ENCODE measurements at places on chromosomes 11 and 22.

- DNase-seq: no peak
Observed at GRCh38 chr11:71433648-71434450, 14.3 kb downstream of the DHCR7 start.

DNA sequence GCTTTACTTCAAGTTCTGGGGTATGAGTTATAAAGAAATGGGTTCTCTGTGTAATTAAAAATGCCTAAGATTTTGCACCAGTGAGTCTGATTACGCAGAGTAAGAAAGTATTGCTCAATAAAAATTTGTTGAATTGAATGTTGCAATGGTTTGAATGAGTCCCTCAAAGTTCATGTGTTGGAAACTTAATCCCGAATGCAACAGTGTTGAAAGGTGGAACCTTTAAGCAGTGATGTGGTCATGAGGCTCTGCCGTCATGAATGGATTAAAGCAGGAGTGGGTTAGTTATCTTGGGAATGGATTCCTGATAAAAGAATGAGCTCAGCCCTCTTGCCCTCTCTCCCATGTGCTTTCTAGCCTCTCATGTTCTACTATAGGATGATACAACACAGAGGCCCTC is 52.6 kb upstream of the SESN3 start:
- DNase-seq: no peak

GRCh38 chr11:64395545-64396078 is 36.6 kb downstream of the RPS6KA4 start:
- DNase-seq: no peak

DNA sequence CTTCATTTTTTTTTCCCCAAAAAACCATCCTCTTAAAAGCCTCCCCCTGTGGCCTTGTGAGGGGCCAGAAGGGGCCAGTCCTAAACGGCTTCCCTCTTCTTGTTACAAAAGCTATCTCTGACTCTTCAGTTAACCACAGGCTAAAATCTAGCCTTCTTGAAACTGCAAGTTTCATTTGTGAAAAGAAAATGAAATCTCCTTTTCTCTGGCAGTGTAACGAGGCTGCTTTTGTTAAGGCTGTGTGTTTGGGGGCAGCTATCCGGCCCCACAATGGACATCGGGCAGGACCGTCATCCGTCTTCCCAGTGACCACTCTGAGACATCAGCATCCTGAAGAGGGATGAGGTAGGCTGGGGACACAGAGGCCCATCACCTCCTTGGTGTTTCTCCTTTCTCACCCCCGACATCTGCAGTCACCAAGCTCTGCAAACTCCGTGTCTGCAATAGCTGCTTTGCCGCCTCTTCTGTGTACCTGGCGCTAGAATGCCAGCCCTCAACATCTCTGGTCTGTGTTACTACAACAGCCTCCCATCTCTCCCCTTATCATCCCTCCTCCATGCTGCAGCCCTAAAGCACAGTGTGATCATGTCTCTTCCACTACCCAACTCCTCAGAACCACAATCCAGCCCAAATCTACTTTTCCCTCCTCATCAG is 94.0 kb downstream of the RCN1 start:
- no peak for DNase-seq

- no peak for DNase-seq
Observed at GRCh38 chr11:95257456-95257971, 26.5 kb upstream of the SESN3 start.

GRCh38 chr22:23223569-23224317 is 43.4 kb downstream of the BCR start:
- DNase-seq: no peak

- no peak for DNase-seq
Observed at GRCh38 chr22:40030758-40031095, 36.0 kb downstream of the FAM83F start.

- no peak for DNase-seq
Observed at GRCh38 chr11:132576706-132577105, 955.6 kb downstream of the OPCML start.

GRCh38 chr11:36142439-36142838 is 146.8 kb downstream of the COMMD9 start:
- DNase-seq: no peak

GRCh38 chr11:707817-708420 is 1.9 kb downstream of the EPS8L2 start:
- no peak for DNase-seq

GRCh38 chr11:108592591-108593213 is 866 bp downstream of the EXPH5 start:
- DNase-seq: peak; percentile 29

GRCh38 chr11:109424901-109425300 is 2.9 kb downstream of the C11orf87 start:
- DNase-seq: no peak

- no peak for DNase-seq
Observed at GRCh38 chr11:126701520-126701897, 299.1 kb downstream of the KIRREL3 start.

- DNase-seq: no peak
Observed at GRCh38 chr11:2248762-2249161, 21.6 kb downstream of the ASCL2 start.

DNA sequence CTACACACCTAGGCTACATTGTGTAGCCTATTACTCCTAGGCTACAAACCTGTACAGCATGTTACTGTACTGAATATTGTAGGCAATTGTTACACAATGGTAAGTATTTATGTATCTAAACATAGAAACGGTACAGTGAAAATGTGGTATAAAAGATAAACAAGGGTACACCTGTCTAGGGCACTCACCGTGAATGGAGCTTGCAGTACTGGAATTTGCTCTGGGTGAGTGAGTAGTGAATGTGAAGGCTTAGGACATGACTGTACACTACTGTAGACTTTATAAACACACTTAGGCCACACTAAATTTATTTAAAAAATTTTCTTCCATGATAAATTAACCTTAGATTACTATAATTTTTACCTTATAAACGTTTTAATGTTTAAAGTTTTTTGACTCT is 171.7 kb upstream of the NCAM1 start:
- DNase-seq: no peak

DNA sequence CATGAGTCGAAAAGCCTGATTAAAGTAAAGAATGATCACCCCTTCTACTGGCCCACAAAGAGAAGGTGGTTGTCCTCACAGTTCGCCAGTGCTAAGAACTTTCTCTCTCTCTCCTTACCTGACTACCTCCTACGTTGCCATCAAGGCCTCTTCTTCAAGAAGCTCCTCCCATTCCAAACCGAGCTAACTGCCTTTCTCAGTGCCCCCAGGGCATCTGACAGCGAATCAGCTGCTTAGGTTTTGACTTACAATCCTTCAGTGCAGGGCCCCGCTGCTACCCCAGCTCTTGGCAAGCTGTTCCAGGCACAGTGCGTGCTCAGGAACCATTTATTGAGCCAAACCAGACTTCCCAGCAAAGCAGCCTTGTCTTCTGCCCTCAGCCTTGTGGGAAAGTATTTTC is 5.8 kb downstream of the VSTM5 start:
- no peak for DNase-seq

- no peak for DNase-seq
Observed at GRCh38 chr11:9951807-9952206, 287.9 kb downstream of the SWAP70 start.

GRCh38 chr11:92225568-92226330 is 1.1 kb downstream of the FAT3 start:
- DNase-seq: no peak

DNA sequence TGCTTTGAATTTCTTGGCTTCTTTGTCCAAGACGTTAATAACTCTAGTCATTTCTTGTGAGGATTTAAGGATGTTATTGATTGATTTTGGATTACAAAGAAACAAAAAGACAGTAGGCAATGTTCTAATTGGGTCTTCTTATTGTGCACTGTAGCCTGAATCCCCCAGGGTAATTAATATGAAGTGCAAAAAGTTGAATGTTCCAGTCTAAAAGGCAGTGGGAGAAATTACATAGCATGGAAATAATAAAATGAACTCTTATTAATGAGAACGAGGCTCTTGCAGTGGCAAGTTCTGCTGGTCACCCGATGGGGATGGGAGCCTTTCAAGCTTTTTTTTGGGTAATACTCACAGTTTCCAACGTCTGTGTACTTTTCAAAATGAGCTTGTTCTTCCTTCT is 45.6 kb downstream of the UBASH3B start:
- no peak for DNase-seq

All from CD4-positive, alpha-beta T cell treated with Interleukin-1 beta for 1 hour (primary cell).